ENCODE measurements at places on chromosomes 7 and 10.

DNA sequence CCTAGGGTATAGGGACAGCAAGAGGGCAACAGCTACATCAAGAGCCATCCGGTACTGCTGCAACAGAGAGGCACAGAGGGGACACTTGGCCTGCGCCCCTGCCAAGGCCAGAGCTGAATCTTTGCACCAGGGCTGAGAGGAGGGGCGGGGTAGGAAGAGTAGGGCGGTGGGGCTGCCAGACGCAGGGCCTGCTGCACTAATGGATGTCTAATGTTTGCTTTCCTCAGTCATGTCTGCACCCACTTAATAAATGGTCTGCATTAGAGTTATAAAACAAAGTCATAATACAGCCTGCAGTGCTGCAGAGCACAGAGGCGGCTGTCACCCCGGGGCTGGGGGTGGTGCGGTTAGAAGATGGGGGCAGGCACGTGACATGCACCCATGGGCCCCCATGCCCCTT is 42.2 kb upstream of the SLC29A3 start:
- no peak for DNase-seq

DNA sequence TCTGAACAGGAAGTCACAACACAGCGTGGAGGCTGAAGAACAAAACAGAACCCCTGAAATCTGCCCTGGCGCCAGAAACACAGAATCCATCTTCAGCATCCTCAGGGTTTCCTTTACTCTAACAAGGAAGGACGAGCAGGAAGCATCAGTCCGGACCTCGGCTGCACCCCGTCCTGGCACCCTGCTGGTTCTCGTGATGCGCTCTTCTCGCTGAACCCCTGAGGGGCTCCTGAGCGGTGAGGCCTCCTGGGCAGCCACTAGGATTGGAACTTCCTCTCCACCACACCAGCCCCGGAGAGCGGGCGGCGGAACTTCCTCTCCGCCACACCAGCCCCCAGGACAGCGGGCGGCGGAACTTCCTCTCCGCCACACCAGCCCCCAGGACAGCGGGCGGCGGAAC is 461.9 kb downstream of the PTPRN2 start:
- DNase-seq, result no peak

DNA sequence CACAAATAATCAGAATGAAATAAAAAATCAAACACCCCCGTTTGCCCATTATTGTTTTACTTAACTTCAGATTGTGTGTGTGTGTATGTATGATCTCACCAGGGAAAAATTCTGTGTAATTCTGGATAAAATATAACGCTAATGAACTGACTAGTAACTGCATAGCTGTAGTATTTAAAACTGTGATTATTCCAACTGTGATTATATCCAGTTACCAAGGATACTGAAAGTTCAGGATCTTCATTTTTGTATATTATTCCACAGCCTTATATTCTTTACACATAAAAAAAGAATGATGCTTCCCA is 2.9 kb downstream of the TWIST1 start:
- no peak for DNase-seq

GRCh38 chr10:18607503-18608378 is 43.6 kb downstream of the NSUN6 start:
- DNase-seq, result no peak

- DNase-seq, result no peak
Measured at GRCh38 chr10:17101257-17101909, 28.2 kb downstream of the CUBN start.

DNA sequence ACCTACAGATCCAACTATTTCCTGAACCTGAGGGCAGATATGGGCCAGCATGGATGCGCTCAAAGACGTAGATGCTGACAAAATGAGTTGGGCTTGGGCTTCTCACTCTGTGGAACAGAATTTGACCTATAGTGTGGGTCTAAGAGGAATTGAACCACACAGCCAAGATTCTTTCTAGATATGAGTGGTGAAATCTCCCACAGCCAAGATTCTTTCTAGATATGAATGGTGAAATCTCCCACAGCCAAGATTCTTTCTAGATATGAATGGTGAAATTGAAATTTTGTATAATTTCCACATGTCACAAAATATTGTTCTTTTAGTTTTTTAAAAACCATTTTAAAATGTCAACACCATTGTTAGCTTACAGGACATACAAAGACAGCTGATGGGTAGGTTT is 215.4 kb upstream of the LRGUK start:
- no peak for DNase-seq

DNA sequence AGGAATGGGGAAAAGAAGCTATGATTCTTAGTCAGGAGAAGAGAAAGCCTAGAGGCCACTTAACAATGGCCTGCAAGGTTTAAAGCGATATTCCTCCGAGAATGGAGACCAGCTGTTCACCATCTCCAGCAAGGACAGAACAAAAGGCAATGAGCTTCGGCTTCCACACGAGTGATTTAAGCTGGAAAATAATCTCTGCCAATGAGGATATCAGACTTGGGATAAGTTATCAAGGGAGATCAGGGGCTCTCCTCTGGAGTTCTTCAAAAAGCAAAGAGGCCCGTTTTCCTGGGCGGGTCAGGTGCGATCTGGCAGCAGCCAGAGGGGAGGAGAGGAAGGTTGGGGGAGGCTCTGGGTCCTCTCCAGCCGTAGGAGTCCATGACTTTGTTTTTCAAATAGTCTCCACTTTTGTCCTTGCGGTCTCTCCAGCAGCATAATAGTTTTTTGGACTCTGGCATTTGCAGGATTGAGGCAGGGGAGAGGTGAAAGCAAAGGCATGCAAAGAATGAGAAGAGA is 211.3 kb downstream of the SKIDA1 start:
- no peak for DNase-seq

- no peak for DNase-seq
Measured at GRCh38 chr10:101290881-101291280, 61.6 kb upstream of the LBX1 start.

GRCh38 chr7:1749864-1750466 is 79.9 kb downstream of the ELFN1 start:
- DNase-seq, result no peak

- no peak for DNase-seq
Measured at GRCh38 chr7:30310674-30311362, 26.4 kb downstream of the ZNRF2 start.

DNA sequence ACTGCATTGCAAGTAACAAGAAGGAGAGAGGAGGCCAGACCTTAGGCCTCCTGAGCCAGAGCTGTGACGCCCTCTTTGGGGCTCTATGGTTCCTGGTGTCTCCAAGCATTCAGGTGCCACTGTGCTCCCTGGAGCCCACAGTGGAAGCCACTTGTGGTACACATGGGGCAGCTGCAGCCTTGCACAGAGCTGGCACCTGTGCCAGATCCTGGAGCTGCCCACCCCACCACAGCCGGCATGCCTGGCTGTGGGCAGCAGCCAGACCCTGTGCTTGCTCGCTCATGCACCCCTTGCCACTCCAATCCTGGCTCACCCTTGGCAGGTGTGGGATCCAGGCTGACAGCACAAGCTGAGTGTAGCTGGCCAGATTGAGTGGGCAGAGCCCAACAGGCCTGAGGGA is 173.8 kb upstream of the SMIM30 start:
- no peak for DNase-seq

- no peak for DNase-seq
Measured at GRCh38 chr10:30499816-30500215, 65.8 kb downstream of the MAP3K8 start.

GRCh38 chr10:14781763-14782162 is 7.1 kb upstream of the FAM107B start:
- no peak for DNase-seq

- DNase-seq, result no peak
Measured at GRCh38 chr7:51645702-51646298, 329.2 kb upstream of the COBL start.

GRCh38 chr10:75926763-75927162 is 495.3 kb downstream of the LRMDA start:
- no peak for DNase-seq

DNA sequence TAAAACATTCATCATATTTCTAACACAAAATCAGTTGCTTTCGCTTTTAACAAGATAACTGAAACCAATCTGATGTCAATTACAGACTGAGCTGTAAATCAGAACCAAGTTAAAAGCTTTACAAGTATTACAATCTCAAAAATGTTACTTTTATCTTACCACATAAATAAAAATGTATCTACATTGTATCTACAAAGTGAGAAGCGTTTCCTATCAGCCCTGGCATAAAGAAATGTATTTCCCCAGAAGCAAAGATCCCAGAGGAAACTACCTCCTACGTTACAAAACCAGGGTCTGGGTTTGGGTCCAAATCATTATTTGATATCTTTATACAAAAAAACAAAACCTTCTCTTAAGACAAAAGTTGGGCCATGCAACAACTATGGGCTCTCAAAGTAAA is 2.6 kb downstream of the SMURF1 start:
- no peak for DNase-seq

DNA sequence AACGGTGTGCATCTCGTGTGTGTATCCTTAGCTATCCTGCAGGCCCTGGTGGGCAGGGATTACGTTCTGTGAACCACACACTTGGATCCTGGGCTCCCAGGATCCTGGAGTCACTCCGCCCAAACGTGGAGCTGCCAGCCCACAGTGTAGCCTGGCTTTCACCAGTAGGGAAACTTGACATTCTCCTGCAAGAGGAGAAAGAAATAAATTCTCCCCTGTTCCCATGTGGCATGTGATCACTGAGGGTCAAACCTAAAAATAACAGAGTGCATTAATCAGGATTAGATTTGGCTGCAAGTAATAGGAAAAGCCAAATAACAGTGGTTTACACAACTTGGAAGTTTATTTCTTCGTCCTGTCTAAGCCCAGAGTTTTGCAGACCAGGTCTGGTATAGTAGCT is 32.3 kb downstream of the PALD1 start:
- DNase-seq, result no peak

DNA sequence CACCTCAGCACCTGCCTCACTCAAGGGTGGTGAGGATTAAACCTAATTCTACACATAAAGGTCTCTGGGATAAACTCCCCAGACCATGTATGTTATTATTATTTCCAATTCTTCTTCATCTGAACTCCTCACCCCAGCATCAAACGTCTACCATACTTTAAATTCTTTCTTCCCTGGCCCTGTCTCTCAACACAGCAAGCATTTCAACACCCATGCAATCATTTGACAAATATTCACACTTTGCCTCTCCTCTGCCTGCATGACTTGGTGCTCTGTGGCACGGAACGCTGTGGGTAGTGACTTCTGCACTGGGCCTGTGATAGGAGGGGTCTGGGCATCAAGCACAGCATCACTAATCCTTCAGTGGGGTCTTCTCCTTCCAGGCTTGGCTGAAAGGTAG is 490.8 kb downstream of the TNS3 start:
- no peak for DNase-seq

GRCh38 chr7:32150039-32150438 is 79.8 kb upstream of the PDE1C start:
- no peak for DNase-seq

GRCh38 chr10:125094806-125095205 is 65.6 kb downstream of the CTBP2 start:
- DNase-seq, result no peak

GRCh38 chr10:110558041-110558440 is 9.5 kb upstream of the SMC3 start:
- no peak for DNase-seq

DNA sequence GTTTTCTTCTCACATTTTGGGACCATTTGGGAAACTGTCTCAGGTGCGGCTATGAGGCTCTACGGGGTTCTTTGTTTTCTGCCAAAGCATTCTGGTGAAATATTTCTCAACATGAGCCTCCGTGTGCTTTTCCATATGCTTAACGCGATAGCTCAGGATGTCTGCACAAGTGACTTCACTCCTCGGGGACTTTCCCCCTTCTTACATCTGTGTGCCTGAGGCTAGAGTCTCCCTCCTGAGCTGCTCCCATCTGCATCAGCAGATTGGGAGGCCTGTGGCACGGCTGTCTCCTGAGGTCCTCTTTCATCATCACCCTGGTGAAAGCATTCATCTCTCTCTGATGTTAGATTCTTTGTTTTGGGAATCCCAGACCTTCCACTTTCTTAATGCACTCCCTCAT is 1190.9 kb downstream of the TYW1 start:
- DNase-seq, result no peak

GRCh38 chr7:42445691-42446090 is 208.7 kb upstream of the GLI3 start:
- DNase-seq, result no peak

DNA sequence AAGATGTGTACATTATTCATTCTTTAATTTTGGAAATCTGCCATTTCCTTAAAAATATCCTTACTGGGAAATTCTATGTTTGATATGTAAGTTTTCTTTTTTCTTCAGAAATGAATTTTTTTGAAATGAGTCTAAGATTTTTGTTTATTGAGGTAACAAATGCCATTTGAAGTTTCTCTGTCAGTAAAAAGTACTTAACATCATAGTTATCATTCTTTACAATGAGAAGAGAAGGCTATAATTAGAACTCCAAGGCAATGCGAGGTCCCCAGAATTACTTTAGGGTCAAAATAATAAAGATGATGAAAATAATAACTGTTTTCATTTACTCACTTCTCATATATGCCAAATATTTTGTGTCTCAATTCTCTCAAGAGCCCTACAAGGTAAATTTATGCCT is 37.0 kb upstream of the RHOBTB1 start:
- no peak for DNase-seq
